ENCODE measurements at places on chromosomes 11 and 22. TPM values are rescaled to one million over a fixed set of nuclear protein-coding genes. Genes with fewer than 3 reads are reported as not detected.

GRCh38 chr11:16347928-16348685, 8.2 kb downstream of the SOX6 start:
- no peak for ATAC-seq

- ATAC-seq = peak; percentile 19
These were observed 9.5 kb downstream of the SDF2L1 start for GRCh38 chr22:21651521-21652009.

DNA sequence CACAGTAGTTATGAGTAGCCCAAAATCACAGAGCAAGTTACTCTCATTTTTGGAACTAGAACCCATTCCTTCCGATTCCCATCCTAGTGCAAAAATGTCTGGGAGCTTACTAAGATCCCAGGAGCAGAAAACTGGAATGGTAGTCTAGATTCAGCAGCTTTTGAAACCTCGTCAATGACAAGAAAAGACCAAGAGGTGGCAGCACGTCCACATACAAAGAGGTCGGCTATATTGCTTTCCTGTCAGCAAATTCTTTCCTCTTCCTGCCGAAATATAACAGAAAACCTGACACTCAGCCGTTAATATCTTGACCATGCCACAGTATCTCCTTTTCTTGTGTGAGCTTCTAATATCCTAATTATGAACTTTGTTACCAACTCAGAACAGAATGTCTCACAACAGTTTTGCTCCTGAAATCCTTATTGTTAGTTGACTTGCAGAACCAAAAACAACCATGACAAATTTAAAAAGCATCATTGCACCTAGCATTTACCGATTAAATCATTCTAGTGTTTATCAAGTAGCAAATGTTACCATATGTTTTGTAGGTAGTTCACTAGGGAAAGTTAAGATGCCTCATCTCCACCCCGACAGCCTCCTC, 92.8 kb upstream of the OR9G4 start:
- no peak for ATAC-seq

GRCh38 chr11:62186195-62186594, 3.8 kb upstream of the SCGB1D1 start:
- no peak for ATAC-seq

DNA sequence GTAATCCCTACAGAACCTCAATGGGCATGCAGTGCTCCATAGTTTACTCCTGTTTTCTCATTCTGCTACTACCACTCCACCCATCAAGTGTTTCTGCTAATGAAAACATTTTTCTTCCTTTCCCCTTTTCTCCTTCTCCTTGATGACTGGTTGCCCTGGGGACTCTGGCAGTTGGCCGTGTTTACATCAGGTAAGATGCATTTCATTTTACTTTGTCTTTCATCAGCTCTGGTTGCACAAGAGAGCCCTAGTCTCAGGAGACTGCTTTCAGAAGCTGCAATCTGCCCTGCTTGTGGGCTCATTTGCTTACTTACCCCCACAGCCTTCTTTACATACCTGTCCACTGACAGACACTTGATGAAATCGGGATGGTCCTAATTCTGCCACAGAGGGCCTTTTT, 19.6 kb upstream of the LIMK2 start:
- no peak for ATAC-seq

DNA sequence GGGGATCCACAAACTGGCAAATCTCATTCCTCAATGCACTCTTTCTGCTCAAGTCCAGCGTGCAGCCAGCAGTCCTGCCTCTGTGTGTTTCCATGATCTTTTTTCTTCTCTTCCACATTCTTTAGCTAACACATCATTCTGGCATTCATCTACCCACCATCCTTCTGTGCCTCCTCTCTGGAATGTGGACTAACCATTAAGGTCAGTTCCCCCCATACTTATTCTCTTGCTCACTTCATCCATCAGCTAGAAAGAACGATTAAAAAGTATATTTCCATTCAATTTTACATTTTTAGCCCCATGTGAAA, 7.8 kb downstream of the KIRREL3 start:
- ATAC-seq = no peak

GRCh38 chr22:26648528-26649388, 8.6 kb upstream of the MIAT start:
- ATAC-seq = no peak

DNA sequence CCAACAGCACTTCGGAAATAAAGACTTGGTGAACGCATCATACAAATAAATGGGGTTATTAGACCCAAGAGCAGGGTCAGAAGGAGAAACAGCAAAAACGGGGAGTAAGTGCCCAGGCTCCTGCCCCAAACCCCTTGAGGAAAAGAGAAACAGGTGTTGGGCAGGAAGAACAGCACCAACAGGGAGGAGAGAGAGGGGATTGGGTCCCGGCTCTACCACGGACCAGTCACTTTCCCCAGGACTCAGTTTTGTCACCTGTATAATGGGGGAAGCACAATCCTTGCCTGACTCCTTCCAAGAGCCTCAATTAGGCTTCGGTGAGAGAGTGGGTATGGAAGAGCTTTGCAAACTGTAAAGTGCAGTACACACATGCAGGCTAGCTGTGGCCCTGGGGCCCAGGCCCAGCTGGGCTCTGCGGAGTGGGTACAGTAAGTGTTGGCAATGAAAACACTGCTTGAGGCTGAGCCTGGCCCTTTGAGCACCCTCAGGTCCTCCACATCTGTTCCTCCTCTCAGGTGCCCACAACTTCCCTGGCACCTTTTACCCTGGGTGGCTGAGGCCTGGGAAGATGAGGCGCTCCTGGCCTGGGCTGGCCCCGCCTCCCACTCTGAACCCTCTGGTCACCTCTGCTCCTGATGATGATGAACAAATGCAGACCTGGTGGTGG, 8.9 kb downstream of the SLC29A2 start:
- no peak for ATAC-seq

- no peak for ATAC-seq
These were observed 125.6 kb upstream of the BLID start for GRCh38 chr11:122241566-122241965.

DNA sequence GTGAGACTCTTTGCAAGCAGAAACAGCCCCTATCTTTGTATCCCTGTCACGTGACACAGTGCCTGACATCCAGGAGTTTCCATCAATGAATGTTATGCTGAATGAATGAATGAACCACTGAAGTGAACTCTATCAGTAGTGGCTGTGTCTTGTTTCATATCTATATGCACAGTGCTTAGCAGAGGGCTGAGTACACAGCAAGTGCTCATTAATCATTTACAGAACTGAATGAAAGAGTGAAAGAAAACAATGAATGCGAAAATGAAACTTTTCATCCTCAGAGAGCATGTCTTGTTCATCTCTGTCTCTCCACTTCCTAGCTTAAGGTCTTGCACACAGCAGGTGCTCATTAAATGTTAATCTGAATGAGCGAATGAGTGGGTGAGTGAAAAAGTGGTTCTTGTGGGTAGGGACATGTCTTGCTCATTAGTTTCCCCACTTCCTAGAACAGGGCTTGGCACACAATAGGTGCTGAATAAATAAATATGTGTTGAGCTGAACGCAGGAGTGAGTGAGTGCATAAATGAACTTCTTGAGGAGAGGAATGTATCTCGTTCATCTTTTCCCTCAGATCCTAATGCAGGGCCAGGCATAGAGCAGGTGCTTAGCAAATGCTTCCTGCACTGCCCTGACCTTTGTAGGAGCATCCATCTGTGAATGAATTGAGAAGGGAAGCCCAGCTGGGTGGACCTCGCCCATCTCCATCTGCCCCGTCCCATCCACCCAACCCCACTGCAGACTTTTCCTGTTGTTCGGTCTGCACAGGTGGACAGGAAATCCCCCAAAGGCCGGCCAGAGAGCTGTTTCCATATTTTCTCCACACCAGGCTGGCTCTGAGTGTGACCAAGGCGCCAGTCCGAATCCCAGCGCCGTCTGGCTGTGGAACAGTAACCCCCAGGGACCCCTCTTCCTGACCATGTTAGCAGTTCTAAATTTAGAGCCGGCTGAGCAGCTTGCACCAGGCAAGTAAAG, 113.4 kb upstream of the CRYBB3 start:
- peak; percentile 94 for ATAC-seq

DNA sequence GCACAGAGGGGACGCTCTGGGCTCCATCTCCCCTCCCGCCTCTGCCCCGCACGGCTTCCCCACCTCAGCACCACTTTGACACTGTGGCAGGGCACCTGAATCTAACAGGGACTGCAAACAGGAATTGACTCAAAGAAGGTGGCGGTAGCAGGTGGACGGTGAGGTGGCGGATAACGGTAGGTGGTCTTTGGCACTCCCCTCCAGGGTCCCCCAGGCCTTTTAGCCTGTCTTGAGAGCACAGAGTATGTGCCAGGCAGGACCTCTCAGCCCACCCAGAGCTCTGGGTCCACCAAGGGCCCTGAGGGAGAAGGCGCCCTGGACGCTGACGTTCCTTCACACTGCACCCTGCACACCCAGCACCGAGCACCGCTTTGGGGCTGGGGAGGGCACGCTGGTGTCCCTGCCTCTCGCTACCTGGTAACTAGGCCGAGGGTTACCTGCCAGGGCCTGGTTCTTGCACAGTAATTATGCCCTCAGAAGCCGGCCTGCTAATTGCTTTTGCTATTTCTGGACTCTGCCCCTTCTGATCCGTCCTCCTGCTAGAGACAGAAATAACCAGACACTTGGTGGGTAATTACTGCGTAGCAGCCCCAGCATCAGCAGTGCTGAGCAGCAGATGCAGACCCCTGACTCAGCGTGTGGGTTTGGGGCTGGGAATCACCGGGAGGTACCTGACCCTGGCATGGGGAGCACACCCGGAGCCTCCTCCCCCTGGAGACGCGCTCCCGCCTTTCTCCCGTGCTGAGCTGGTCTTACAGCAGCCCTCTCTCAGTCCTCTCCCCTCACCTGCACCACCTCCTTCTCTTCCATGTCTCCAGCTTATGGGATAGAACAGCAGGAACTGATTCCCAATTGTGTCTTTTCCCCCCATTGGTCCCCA, 103.3 kb upstream of the B3GAT1 start:
- no peak for ATAC-seq

- ATAC-seq = no peak
These were observed 51.7 kb upstream of the PITPNB start for GRCh38 chr22:27970596-27971220.

DNA sequence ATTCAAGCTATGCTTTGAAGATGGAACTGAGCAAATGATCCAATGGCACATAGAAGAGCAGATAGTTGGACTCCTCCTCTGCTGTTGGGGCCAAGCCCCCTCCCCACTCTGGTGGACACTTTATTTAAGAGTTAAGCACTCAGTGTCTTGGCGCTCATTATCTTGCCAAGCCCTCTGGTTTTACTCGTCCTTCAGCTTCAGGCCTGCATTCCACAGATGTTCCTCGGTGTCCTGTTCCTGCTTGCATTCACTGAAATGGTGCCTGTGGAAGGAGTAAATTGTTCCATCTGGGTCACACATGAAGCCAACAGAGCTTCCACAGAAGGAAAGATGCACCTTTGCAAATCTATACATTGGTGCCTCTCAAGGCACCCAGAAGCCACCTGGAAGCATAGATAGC, 26.1 kb downstream of the MAML2 start:
- ATAC-seq = no peak

DNA sequence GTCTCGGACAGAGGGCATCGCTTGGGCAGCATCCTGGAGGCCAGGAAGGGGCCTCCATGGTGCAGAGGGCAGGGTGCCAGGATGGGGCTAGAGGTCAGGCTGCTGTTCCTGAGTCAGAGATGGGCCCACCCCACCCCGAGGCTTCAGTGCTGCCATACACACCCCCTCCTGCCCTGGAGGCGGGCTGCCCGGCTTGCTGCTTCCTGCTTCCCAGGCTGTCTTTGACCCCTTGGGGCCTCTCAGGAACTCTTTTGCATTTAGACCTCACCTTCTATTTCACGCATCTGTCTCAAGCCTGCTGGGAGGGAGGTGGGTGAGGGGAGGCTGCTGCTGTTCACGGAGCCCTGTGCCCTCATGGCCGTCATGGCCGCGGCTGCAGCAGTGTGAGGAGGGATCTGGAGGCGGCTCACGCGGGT, 6.6 kb upstream of the GRAMD4 start:
- peak; percentile 27 for ATAC-seq

DNA sequence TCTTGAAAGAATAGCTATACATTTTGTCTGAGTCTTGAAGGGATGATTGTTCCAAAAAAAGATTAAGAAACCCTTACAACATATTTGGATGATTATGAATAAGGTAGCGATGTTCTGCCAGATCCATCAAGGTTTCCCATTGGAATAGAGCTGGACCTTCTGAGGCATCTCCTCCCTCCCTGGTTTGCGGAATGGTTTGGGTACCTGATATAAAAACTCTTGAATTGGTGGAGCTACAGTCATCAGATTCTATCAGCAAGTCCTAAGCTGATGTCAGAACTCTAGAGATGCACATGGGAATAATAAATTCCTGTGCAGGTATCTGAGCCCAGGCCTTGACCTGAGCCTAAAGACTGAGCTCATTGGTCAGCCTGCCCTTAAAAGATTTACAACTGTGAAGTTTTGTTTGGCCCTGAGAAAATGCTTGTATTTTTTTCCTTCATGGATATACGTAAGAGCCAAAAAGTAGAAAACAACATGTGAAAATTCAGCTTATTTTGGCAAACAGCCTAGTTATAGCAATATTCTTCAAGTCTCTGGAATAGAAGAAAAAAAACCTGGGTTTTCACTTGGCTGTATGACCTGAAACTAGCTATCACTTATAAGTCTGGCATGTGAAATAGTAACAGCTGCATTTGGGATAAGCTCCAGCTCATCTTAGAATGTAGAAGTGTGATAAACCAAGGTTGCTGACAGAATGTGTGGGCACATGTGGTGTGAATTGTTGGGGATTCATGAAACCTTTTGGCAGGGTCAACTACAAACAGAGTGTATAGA, 265.7 kb upstream of the CTSC start:
- no peak for ATAC-seq

DNA sequence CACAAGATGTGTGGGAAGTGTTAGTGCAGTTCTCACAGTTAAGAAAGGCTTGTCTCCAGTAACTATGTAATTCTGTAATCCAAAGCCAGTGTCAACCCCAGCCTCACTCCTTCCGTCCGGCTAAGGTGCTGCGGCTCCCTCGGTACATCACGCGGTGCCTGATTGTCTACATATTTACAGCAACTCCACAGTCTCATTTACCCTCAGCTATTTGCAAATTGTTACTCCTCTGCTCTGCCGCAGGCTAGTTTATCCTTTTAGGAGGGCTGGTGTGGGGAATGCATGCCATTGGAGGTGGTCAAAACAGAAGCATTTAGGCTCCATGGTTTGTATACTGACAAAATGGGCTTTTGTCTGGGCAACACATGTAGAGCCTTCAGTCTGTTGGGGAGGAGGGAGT, 358.3 kb downstream of the METTL15 start:
- no peak for ATAC-seq

- ATAC-seq = no peak
These were observed 9.7 kb upstream of the SOX10 start for GRCh38 chr22:37994049-37994448.

The OR4P4 gene
- not detected for total RNA-seq

The WNT11 gene
- not detected for total RNA-seq

The SLC5A12 gene
- not detected for total RNA-seq

Data from activated T-helper 17 cell treated with anti-CD3 and anti-CD28 coated beads, Interleukin-2, amount 50 U/mL, for 72 hours (primary cell).